ENCODE measurements at places on chromosomes 3 and 15.

- peak; percentile 78 for DNase-seq
Observed at GRCh38 chr15:93210995-93211394, 122.0 kb upstream of the RGMA start.

GRCh38 chr3:18379647-18380046 is 45.5 kb downstream of the SATB1 start:
- DNase-seq, result no peak

DNA sequence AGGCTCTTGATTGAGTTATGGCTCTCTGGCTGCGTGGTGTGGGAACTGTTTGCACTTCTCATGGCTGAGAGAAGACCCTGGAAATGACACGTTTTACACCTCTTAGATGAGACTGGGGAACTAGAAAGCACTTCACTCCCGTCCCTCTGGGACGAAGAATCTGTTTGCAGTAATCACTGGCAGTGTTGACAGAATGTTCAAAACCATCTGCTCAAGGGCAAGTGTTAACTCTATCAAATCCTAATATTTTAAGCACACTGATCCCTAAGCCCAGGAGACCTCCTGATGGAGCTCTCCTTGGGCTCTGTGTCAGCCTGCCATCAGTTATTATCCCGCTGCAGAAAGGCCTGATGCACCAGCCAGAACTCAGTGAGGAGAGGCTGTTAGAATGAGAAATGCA is 323.8 kb upstream of the DNAJC19 start:
- DNase-seq, result no peak

GRCh38 chr3:162780313-162780712 is 1283.7 kb downstream of the OTOL1 start:
- DNase-seq, result no peak

GRCh38 chr15:97521381-97522285 is 438.9 kb upstream of the ARRDC4 start:
- peak; percentile 4 for DNase-seq

- DNase-seq, result no peak
Observed at GRCh38 chr15:89641053-89641452, 14.2 kb downstream of the KIF7 start.

DNA sequence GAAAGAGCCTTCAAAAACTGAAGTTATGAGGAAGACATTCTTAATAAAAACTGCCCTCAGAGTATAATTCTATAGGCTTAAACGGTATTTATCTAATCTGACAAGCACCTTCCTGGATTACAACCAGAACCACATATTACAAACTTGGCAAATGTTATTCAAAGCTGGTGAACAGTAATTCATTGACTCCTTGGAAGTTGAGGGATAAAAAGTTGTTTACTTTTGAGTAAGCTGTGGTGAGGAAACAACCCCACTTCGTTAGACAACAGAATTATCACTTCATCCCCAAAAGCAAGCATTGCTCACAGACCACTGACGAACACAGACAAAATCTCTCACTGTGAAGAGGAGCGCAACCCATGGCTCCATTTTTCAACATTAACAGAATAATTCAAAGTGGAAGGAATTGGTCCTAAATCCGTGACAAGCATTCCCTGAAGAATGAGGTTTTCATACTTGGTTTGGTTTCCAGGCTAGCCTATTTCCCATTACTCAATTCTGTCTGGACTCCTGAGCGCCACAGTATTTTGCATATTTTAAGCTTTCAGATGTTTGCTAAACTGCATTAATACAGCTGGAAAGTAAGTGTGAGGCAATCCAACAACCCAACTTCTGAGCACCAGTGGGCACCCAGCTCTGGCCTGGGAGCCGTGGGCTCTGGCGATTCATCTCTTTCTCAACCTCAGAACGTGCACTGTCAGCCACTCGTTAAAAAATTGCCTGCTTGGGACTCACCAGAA is 32.7 kb downstream of the LRIG1 start:
- DNase-seq, result no peak

- DNase-seq, result no peak
Observed at GRCh38 chr3:115943579-115943978, 320.3 kb downstream of the GAP43 start.

DNA sequence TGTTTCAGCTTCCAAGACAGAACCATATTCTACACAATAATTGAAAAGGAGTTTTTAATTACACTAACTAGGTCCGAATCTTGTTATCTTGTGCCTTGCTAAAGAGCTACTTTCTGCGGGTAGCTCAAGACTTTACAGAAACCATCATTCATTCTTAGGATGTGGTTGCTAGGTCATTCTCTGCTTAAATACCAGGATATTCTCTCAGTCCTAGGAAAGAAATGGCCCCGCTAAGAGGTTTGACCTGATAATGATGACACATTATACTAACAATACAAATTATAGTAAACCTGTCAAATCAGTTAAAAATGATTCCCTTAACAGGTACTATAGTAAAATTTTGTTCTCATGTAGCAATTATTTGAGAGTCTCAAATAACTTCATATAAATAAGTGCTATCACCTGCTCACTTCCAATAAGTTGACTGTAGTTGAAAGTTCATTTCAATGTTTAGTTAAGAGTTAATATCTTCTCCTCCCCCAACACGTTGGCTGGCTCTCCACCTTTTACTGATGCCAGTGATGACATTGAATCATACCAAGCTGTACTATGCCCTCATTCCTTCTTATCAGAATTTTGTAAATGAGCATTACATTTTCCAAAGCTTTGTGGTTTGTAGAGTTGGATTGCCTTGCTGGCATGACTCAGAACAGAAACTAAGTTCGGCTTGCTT is 3.6 kb upstream of the C3orf85 start:
- DNase-seq, result no peak
